ENCODE measurements at places on chromosomes 3 and 15.

- DNase-seq = peak; percentile 56
Observed at GRCh38 chr15:84570164-84570735, 30.6 kb upstream of the ZSCAN2 start.

DNA sequence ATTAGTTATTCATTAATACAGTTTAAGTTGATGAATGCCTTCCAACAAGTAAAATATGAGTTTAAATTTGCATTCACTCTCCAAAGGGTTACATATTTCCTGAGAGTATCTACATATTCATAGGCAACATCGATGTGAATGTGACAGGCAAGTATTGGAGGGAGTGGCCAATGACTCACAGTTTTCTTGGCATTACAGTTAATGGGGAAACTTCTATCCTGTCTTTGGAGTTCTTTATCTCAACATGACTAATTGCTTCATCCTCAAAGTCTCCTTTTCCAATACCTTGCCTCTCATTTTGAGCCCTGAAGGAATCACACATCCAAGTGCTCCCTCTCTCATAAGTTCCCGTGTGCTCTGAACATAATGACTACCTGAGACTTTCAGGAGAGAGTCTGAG is 439.7 kb upstream of the FRG2C start:
- DNase-seq = no peak

DNA sequence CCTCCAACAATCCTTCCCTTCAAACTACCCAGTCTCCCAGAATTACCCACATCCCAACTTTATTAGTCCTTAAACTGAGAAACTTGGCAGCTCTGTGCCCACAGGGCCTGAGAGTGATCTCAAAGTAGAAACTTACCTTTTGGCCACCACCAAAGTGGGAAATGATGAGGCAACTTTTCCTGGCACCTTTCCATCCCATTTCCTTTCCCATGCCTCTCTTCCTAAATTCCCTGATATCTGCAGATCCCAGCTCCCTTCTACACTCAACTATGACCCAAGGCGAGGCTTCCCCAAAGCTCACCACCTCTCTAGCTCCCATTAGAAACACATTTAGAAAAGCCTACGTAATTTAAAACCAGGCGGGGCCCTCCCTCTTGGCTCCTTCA is 271.9 kb downstream of the FOXP1 start:
- no peak for DNase-seq

DNA sequence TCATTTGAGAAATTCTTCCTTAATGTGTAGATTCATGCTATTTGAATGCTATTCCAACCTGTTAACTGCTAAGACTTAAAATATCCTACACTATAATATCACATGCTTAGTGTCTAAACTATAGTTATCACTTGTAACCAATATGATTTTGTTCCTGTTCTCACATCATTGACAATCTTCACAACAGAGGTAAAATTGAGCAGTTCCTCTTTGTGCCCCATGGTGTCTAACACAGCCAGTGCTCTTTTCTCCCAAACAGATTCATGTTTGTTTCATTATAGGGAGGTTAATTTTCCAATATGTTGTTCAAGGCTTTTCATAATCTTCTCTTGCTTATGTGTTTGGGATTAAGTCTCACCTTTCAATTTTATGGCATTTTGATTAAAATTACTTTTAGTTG is 591.1 kb downstream of the ZPLD1 start:
- no peak for DNase-seq

GRCh38 chr3:115494826-115495225 is 128.5 kb upstream of the GAP43 start:
- no peak for DNase-seq
